ENCODE measurements at places on chromosomes 16 and 17. TPM values are rescaled to one million over a fixed set of nuclear protein-coding genes. Genes with fewer than 3 reads are reported as not detected.
A peak's percentile ranks its signal among the peaks of the same experiment; 100 is the strongest.

GRCh38 chr17:42067371-42068091 is 17.1 kb upstream of the C17orf113 start:
- peak; percentile 89 for DNase-seq
- H3K27me3 ChIP-seq: no peaks in the 10 kb centered on the region
- no peaks in the 10 kb centered on the region for H3K36me3 ChIP-seq
- H3K4me3 ChIP-seq: no peak overlapping the region

- H3K4me3 ChIP-seq: no peak overlapping the region
- DNase-seq: peak; percentile 87
- no peaks in the 10 kb centered on the region for H3K4me1 ChIP-seq
- no peak overlapping the region for H3K27ac ChIP-seq
- H3K36me3 ChIP-seq: peaks cover 7% of the 10 kb centered on the region
Measured at GRCh38 chr17:64781014-64781756, 119.1 kb upstream of the SMURF2 start.

GRCh38 chr17:7313890-7314718 is 1.1 kb downstream of the GPS2 start:
- no peaks in the 10 kb centered on the region for H3K27me3 ChIP-seq
- no peaks in the 10 kb centered on the region for H3K4me1 ChIP-seq
- no peaks in the 10 kb centered on the region for H3K36me3 ChIP-seq
- DNase-seq: no peak

- no peak overlapping the region for H3K4me3 ChIP-seq
- DNase-seq: no peak
- H3K27ac ChIP-seq: no peak overlapping the region
- no peaks in the 10 kb centered on the region for H3K36me3 ChIP-seq
- no peaks in the 10 kb centered on the region for H3K4me1 ChIP-seq
Measured at GRCh38 chr17:75486951-75487350, 28.4 kb downstream of the CASKIN2 start.

GRCh38 chr17:497241-498034 is 144.8 kb upstream of the RPH3AL start:
- no peaks in the 10 kb centered on the region for H3K36me3 ChIP-seq
- no peaks in the 10 kb centered on the region for H3K27me3 ChIP-seq
- no peak overlapping the region for H3K4me3 ChIP-seq
- no peak overlapping the region for H3K27ac ChIP-seq

- H3K27me3 ChIP-seq: no peaks in the 10 kb centered on the region
- H3K4me3 ChIP-seq: no peak overlapping the region
- no peak overlapping the region for H3K27ac ChIP-seq
- H3K4me1 ChIP-seq: no peaks in the 10 kb centered on the region
- no peaks in the 10 kb centered on the region for H3K36me3 ChIP-seq
- DNase-seq: no peak
Measured at GRCh38 chr17:6870841-6871240, 39.3 kb upstream of the TEKT1 start.

GRCh38 chr16:60120586-60120985 is 1386.5 kb upstream of the GOT2 start:
- H3K4me3 ChIP-seq: no peak overlapping the region
- no peaks in the 10 kb centered on the region for H3K36me3 ChIP-seq

DNA sequence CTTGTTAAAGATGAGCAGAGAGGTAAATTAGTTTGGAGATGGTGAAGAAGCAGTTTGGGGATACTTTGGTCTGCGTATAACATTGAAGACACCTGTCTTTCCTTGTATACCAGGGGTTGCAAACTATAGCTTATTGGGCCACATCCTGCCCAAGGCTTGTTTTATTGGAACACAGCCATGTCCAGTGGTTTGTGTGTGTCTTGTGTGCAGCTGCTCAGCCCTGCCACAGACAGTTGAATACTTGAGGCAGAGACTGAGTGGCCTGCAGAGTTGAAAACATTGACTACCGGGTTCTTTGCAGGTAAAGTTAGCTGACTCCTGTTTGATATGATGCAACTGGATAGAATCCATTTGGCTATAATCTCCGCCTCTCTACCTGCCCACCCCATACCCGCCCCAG is 224.4 kb downstream of the PRKCA start:
- H3K4me3 ChIP-seq: no peak overlapping the region
- no peaks in the 10 kb centered on the region for H3K27me3 ChIP-seq
- H3K4me1 ChIP-seq: no peaks in the 10 kb centered on the region
- H3K27ac ChIP-seq: no peak overlapping the region

GRCh38 chr16:81127051-81127450 is 30.9 kb upstream of the GCSH start:
- no peak for DNase-seq
- no peak overlapping the region for H3K27ac ChIP-seq
- H3K36me3 ChIP-seq: no peaks in the 10 kb centered on the region
- no peaks in the 10 kb centered on the region for H3K4me1 ChIP-seq
- H3K4me3 ChIP-seq: no peak overlapping the region
- H3K27me3 ChIP-seq: no peaks in the 10 kb centered on the region

- no peak for DNase-seq
- H3K36me3 ChIP-seq: no peaks in the 10 kb centered on the region
- H3K4me3 ChIP-seq: no peak overlapping the region
- no peaks in the 10 kb centered on the region for H3K27me3 ChIP-seq
- no peaks in the 10 kb centered on the region for H3K4me1 ChIP-seq
Measured at GRCh38 chr16:11140867-11141266, 115.1 kb downstream of the SOCS1 start.

The HSD17B2 gene
- 16.4 TPM for polyA plus RNA-seq

The PIRT gene
- polyA plus RNA-seq: not detected

The GNGT2 gene
- polyA plus RNA-seq: 1.00 TPM

The FAM83G gene
- polyA plus RNA-seq: 3.4 TPM

The PLXDC1 gene
- polyA plus RNA-seq: 1.7 TPM
